Activated CD4-positive, alpha-beta T cell treated with anti-CD3 and anti-CD28 coated beads, Interleukin-2, amount 50 U/mL, for 4 hours (primary cell): ENCODE measurements at places on chromosomes 16 and 17.

GRCh38 chr17:76382351-76382802 lies 2.0 kb upstream of the SPHK1 start:
- DNase-seq, result peak; percentile 17

DNA sequence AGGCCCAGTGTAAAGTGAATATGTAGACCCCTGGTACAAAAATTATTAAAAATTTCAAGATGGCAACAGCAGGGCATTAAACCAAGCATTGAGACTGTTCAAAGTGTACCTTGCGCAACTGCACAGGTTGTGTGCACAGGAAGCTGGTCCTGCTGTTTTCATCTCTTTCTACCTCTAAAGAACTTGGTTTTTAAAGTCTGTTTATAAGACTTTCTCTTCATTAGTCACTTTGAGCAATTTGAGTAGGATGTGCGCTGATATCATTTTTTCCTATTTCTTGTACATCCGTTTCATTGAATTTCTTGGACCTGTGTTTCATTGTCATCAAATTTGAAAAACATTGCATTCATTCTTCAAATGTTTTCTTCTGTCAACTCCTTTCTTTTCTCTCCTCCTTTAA lies 16.8 kb upstream of the PMP22 start:
- no peak for DNase-seq

GRCh38 chr17:64554028-64554637 lies 47.4 kb downstream of the CEP95 start:
- no peak for DNase-seq

GRCh38 chr16:55835581-55835980 lies 2.7 kb upstream of the CES1 start:
- no peak for DNase-seq

GRCh38 chr16:86751076-86752030 lies 173.0 kb downstream of the FOXL1 start:
- no peak for DNase-seq

DNA sequence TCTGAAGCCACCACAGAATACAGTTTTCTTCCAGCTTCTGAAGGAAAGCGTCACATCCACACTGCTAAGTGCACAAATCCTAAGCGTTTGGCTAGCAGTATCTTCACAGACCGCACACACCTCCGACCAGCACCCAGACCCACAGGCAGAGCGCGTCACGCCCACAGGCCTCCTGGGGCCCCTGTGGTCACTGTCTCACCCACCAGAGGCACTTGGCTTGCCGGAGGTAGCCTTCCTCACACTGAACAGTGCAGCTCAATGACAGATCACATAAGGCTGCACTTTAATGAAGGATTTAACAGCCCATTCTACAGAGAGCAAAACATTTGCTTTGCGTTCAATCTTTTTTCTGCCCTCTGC lies 21.2 kb downstream of the SPHK1 start:
- DNase-seq, result no peak

GRCh38 chr17:50265690-50266315 lies 8.5 kb upstream of the TMEM92 start:
- no peak for DNase-seq

DNA sequence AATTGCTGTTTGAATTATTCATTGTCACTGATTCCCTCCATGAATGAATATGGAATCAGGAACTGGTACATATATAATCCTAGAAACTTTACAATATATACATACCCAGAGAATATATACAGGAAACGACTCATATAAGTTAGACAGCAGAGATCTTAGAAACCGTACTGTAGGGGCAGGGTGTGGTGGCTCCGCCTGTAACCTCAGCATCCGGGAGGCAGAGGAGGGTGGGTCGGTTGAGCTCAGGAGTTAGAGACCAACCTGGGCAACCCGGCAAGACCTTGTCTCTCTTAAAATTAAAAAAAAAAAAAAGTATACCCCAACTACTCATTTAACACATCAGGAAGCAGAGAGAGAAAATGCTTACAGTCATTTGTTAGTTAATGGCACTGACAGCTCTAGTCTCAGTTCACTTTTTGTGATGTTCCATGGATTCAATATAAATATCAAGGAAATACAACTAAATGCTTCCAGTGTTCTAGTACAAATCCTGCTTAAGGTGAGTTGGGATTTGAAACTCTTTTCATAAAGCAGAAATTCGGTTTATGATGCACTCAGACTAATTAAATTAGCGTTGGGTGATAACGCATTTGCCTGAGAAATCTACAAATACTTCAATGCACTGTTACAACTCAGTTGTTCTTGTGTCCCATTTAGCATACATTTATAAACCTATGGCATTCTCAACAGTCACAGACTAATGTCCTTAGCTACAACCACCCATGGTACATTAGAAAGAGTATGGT lies 5.6 kb downstream of the GLG1 start:
- DNase-seq, result peak; percentile 41

DNA sequence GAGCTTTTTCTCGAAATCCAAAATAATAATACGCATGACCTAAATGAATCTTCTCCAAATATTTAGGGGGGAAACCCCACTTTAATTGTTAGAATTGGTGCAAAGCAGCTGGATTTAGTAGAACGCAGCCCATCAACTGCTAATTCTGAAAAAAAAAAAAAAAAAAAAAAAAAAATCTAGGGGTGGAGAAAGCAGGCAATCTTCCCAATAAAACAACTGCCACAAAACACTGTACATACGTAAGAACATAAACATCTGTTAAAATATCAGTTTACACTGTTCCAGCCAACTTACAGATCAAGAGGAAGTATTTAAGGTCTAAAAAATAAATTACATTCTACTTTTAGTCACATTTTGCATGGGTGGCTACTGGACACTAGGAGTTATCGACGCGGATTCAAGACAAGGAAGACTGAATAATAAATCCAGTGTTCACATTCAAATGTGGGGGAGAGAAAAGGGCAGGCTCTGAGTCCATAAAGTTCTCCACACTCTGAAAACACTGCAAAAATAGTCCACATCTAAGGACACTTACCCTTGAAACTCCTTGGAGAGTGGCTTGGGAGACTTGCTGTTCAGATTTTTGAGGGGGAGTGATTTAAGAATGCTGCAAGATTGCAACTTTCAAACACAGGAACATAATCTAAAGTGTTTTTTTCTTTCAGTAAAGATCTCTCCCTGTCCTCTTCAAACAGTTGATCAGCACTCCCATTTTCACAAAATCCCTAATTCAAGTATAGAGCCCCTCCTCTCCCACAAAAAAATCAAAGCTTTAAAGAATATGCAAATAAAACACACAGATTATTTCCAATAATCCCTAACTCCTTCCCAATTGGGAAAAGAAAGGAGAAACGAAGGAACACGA lies 1.3 kb downstream of the APPBP2 start:
- DNase-seq, result no peak

- no peak for DNase-seq
Measured at GRCh38 chr17:36888236-36888951, 48.9 kb upstream of the LHX1 start.

- DNase-seq, result no peak
Measured at GRCh38 chr17:33039874-33040273, 48.2 kb downstream of the SPACA3 start.

- no peak for DNase-seq
Measured at GRCh38 chr17:32515677-32516383, 29.0 kb downstream of the CDK5R1 start.

GRCh38 chr17:71821511-71821910 lies 299.3 kb upstream of the SOX9 start:
- no peak for DNase-seq

GRCh38 chr16:59881376-59881775 lies 1147.3 kb upstream of the GOT2 start:
- no peak for DNase-seq

DNA sequence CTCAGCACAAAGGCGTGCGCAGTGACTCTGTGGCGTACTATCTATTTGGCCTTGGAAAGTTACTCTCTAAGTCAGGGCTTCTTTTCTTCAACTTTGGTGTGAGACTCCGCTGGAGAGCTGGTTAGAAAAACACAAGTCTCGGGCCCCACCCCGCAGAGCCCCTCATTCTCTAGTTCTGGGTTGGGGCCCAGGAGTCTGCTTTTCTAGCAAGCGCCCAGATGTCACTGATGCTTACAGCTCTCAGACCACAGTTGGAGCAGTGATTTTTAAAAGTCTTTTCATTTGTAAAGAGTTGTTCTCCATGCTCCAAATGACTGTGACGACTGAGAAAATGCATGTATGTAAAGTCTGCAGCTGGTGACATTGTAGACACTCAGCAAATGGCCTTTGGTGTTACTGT lies 582.3 kb downstream of the WWOX start:
- no peak for DNase-seq

DNA sequence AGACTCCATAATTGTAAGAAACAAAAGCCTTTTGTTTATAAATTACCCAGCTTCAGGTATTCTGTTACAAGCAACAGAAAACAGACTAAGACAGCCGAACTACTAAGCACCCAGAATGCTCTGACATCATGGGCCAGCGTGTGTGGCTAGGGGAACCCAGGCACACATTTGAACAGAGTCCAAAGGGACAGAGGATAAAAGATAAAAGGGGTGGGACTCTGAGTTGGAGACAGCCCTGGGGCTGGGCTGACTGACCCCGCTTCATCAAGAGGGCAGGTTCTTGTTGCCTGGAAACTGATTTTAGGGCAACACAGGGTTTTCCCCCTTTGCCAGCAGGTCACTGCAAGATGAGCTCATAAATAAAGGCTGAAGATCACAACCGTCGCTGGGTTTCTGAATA lies 30.5 kb upstream of the ZNF287 start:
- DNase-seq, result no peak

DNA sequence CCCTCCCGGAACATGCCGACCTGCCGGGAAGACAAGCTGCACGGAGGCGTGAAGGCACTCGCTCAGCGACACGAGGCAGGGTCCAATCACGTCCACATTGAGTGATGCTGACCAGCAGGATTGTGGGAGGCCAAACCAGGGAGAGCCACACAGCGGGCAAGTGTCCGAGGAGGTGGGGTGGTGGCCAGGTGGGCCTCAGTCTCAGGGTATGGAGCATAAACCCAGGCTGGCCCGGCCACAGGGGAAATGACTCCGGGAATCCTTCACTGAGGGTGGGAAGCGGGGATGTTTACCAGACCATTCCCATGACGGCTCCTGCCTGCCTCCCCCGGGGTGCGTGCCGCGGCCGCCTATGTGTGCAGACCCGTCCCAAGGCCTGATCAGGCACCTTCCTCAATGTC lies 62.5 kb downstream of the RPH3AL start:
- DNase-seq, result no peak

- DNase-seq, result no peak
Measured at GRCh38 chr16:87279094-87279658, 38.0 kb downstream of the C16orf95 start.
